Hepatocyte (in vitro differentiated cells): ENCODE measurements at places on chromosomes 16 and 17. TPM values are rescaled to one million over a fixed set of nuclear protein-coding genes. Genes with fewer than 3 reads are reported as not detected.

DNA sequence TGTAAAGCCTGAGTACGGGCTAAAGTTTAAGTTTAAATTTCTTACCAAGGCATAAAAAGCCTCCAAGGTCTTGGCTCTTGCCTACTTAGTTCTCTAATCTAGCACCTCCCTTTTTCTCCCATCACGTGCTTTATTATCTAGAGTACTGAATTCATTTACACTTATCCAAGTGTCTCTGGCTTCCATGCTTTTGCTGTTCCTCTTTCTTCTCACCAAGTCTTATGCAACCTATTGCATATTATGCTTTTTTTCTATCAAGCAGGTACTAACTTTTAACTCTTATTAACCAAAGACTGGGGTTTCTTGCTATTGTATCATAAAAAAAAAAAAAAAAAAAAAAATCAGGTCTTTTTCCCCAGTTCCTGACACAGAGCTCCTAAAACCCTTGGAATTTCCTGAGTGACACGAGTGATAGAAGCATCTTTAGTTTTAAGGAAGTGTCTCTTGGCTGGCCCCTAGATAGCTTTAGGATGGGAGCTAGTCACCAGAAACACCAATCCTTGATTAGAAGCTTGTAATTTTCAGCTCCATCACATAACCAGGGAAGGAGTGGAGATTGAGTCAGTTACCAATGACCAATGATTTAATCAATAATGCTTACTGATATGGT, 44.9 kb downstream of the SSH2 start:
- no peaks in the 10 kb centered on the region for H3K4me1 ChIP-seq
- DNase-seq = no peak
- H3K4me3 ChIP-seq = no peak overlapping the region
- no peaks in the 10 kb centered on the region for H3K36me3 ChIP-seq
- no peak overlapping the region for H3K27ac ChIP-seq
- no peaks in the 10 kb centered on the region for H3K27me3 ChIP-seq

GRCh38 chr17:44394833-44395232, 5.4 kb upstream of the ITGA2B start:
- H3K36me3 ChIP-seq = no peaks in the 10 kb centered on the region
- H3K4me1 ChIP-seq = no peaks in the 10 kb centered on the region
- no peaks in the 10 kb centered on the region for H3K27me3 ChIP-seq
- H3K4me3 ChIP-seq = no peak overlapping the region
- H3K27ac ChIP-seq = no peak overlapping the region

GRCh38 chr17:41583137-41584127, 3.3 kb downstream of the KRT14 start:
- no peaks in the 10 kb centered on the region for H3K36me3 ChIP-seq
- DNase-seq = no peak
- no peaks in the 10 kb centered on the region for H3K4me1 ChIP-seq
- no peak overlapping the region for H3K27ac ChIP-seq

- H3K36me3 ChIP-seq = no peaks in the 10 kb centered on the region
- H3K4me1 ChIP-seq = no peaks in the 10 kb centered on the region
- DNase-seq = no peak
These were observed 45.2 kb upstream of the CBFA2T3 start for GRCh38 chr16:89022051-89022836.

The ZNF830 gene
- total RNA-seq = 11.0 and 16.3 TPM in 2 replicates

DNA sequence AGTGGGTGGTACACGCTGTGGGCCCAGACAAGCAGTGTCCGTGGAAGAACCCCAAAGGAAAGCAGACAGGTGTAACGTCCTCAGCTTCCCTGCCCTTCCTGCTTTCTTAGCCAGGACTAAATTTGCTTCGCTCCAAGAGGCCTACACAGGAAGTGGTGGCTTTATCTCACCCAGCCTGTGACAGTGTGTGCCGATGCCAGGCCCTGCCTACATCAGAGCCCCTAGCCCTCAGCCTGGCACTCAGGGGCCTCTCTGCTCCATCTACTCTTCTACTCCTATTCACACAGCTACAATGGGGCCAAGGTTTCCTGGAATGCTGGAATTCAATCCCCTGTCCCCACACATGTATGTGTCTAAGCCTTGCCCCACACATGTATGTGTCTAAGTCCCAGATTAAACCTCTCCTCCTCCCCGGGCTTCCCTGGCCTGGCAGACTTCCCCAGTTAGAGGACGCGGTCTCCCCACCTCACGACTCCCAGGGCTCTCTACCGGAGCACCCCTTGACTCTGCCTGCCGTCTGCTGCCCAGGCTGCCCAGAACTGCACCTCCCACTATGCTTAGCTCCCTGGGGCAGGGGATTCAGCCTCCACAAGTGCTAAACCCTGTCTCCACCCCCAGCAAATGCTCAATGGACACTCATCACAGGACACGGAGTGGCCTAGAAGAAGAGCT, 8.2 kb downstream of the PGAP3 start:
- no peaks in the 10 kb centered on the region for H3K36me3 ChIP-seq
- H3K27me3 ChIP-seq = no peaks in the 10 kb centered on the region
- no peak overlapping the region for H3K4me3 ChIP-seq
- peak overlapping the region; percentile 89 for H3K27ac ChIP-seq
- DNase-seq = no peak
- peaks cover 39% of the 10 kb centered on the region for H3K4me1 ChIP-seq

DNA sequence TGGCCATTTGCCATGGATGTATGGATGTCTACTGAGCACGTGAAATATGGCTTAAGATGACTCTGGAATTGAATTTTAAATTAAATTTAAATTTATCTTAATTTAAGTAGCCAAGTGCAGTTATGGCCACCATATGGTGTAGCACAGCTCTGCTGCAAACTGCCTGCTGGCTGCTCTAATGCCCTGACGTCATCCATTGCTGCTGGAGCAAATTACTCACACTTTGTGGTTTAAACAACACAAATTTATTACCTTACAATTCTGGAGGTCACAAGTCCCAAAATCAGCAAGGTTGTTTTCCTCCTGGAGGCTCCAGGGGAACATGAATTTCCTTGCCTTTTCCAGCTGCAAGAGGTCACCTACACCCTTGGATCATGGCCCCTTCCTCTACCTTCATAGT, 679.3 kb upstream of the EEF2KMT start:
- no peak overlapping the region for H3K4me3 ChIP-seq
- no peak overlapping the region for H3K27ac ChIP-seq
- no peaks in the 10 kb centered on the region for H3K4me1 ChIP-seq
- no peaks in the 10 kb centered on the region for H3K27me3 ChIP-seq
- no peaks in the 10 kb centered on the region for H3K36me3 ChIP-seq

DNA sequence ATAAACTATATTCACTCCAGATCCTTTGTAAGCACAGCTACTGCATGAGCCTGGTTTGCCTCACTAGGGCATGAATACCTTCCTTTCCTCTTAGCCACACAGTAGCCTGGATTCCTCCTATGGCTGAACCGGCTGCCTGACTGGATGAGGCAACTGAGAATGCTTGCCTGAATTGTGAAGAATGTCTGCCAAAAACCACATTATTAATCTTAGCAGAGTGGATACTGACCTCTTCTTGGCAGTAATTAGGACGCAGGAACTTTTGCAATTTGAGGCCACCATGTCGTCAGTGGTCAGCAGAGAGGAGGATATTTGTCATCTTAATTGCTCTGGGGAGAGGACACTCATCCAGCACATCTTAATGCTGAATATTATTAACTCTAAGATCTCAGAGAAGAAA, 651.8 kb upstream of the GOT2 start:
- no peak overlapping the region for H3K4me3 ChIP-seq
- no peaks in the 10 kb centered on the region for H3K27me3 ChIP-seq
- H3K36me3 ChIP-seq = no peaks in the 10 kb centered on the region
- DNase-seq = no peak

The OR1A1 gene
- total RNA-seq = not detected in 2 replicates

- no peak overlapping the region for H3K4me3 ChIP-seq
- H3K36me3 ChIP-seq = no peaks in the 10 kb centered on the region
- no peak for DNase-seq
- no peak overlapping the region for H3K27ac ChIP-seq
- no peaks in the 10 kb centered on the region for H3K4me1 ChIP-seq
- no peaks in the 10 kb centered on the region for H3K27me3 ChIP-seq
These were observed 413.1 kb upstream of the MON1B start for GRCh38 chr16:76777721-76778465.

DNA sequence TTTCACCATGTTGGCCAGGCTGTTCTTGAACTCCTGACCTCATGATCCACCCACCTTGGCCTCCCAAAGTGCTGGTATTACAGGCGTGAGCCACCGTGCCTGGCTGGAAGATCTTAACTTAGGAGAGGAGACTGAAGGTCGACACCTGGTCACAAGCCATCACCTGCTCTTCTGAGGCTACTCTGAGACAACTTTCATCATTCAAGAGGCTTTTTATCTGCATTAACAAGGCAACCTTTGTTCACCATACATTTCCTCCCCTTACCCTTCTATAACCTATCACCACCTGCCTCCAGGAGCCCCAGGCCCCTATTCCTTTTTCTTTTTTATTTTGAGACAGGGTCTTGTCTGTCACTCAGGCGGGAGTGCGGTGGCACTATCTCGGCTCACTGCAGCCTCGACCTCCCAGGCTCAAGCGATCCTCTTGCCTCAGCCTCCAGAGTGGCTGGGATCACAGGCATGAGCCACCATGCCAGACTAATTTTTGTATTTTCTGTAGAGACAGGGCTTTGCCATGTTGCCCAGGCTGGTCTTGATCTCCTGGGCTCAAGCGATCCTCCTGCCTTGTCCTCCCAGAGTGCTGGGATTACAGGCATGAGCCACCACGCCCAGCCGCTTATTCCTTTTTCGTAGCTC, 6.2 kb downstream of the LITAF start:
- H3K27ac ChIP-seq = no peak overlapping the region
- peaks cover 37% of the 10 kb centered on the region for H3K4me1 ChIP-seq
- no peak for DNase-seq
- H3K27me3 ChIP-seq = no peaks in the 10 kb centered on the region
- no peaks in the 10 kb centered on the region for H3K36me3 ChIP-seq

The TPPP3 gene
- 0.88 and 3.2 TPM in 2 replicates for total RNA-seq

GRCh38 chr17:51888816-51889215, 269.7 kb downstream of the CA10 start:
- DNase-seq = no peak
- H3K27ac ChIP-seq = no peak overlapping the region
- no peaks in the 10 kb centered on the region for H3K36me3 ChIP-seq
- H3K4me3 ChIP-seq = no peak overlapping the region
- no peaks in the 10 kb centered on the region for H3K27me3 ChIP-seq
- H3K4me1 ChIP-seq = no peaks in the 10 kb centered on the region

DNA sequence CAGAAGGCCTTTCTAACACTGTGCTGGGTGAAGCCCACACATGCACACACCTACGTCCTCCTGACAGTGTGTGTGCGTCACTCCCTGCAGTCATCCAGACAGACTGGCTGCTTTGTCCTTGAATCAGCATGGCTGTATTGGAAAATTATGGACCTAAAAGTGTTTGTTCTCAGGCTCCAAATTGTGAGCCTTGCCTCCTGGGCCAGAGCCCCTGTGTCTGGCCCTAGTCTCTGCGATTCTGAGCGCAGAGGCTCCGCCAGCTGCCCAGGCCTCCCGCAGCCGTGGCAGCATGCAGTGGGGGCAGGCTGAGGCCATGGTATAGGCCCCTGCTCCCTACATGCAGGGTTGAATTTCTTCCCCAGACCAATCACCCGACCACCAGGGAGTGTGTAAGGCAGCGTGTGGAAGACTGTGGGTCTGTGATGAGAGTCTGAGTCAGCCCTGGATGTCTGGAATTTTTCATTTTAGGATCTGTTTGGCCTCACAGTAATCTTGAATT, 166.9 kb downstream of the LGALS9B start:
- no peaks in the 10 kb centered on the region for H3K36me3 ChIP-seq
- H3K4me3 ChIP-seq = no peak overlapping the region

DNA sequence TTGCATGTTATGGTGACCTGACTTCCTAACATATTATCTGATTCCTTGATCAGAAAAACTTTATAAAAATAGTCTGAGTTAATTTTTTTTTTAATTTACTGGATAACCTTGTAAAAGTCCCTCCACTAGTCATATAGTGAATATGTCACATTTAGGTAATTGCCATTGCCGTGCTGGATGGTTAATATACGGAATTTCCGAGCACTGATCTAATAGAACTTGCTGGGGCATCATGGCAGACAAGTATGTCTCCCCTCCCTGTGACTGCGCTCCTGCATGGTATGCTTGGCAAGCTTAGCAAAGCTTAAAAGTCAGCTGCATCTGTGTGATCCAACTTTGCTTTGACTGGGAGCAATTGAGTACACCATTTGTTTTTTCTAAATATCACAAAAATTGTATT, 239.4 kb upstream of the TBX2 start:
- DNase-seq = peak; percentile 8
- H3K36me3 ChIP-seq = no peaks in the 10 kb centered on the region
- no peak overlapping the region for H3K4me3 ChIP-seq
- peak overlapping the region; percentile 77 for H3K27ac ChIP-seq
- H3K27me3 ChIP-seq = no peaks in the 10 kb centered on the region
- peaks cover 45% of the 10 kb centered on the region for H3K4me1 ChIP-seq

DNA sequence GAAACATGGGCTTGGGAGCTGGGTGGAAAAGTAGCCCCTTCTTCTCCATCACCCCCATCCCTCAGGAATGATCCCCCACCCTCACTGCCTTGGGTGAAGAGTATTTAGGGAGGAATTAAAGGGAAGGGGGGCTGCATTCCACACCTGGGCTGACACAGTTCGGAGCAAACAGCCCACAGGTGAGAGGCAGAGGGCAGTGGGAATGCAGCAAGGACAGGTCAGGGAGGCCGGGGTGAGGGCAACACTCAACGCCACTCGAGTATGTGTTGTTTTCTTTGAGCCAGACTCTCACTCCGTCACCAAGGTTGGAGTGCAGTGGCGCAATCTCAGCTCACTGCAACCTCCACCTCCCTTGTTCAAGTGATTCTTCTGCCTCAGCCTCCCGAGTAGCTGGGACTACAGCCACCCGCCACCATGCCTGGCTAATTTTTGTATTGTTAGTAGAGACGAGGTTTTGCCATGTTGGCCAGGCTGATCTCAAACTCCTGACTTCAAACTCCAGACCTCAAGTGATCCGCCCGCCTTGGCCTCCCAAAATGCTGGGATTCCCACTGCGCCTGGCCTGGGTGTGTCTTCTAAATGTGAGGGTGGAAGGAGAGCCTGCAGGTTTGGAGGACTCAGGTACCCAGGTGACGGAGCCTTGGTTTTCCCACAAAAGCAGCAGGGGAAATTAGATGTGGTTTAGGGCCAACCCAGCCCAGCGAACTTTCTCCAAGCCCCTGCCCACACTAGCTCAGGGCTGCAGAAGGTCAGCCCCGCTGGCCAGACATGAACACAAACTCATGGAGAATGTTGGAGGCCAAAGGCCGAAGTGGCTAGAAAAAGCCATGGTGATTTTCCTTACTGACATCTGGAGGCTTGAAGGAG, 21.2 kb upstream of the ITGA3 start:
- H3K4me3 ChIP-seq = no peak overlapping the region
- H3K4me1 ChIP-seq = peaks cover 36% of the 10 kb centered on the region
- no peaks in the 10 kb centered on the region for H3K27me3 ChIP-seq
- no peaks in the 10 kb centered on the region for H3K36me3 ChIP-seq
- H3K27ac ChIP-seq = no peak overlapping the region

DNA sequence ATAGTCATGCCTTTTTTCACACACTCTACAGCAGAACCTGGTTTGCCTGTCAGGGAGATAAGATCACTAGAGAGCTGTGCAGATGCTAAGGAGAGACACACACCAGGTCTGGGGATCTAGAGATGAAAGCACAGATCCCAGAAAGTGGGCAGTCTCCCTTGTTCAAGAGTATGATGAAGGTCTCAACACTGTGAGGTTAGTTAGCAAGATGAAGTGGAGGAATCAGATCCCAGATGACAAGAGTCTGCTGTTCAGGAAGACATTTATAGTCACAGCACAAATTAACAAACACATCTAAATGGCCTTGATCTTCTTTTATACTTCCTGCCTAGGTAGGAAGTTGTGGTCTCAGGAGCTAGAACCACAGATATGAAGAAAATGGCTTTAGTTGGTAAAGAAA, 23.4 kb upstream of the SKAP1 start:
- no peak overlapping the region for H3K27ac ChIP-seq
- H3K4me3 ChIP-seq = no peak overlapping the region
- H3K4me1 ChIP-seq = no peaks in the 10 kb centered on the region
- no peaks in the 10 kb centered on the region for H3K27me3 ChIP-seq
- no peak for DNase-seq
